ENCODE measurements at places on chromosomes 12 and 14.

GRCh38 chr12:108304633-108305032 lies 34.5 kb downstream of the CMKLR1 start:
- DNase-seq, result no peak

GRCh38 chr12:104136577-104136976 lies 1.4 kb downstream of the NFYB start:
- DNase-seq, result no peak

DNA sequence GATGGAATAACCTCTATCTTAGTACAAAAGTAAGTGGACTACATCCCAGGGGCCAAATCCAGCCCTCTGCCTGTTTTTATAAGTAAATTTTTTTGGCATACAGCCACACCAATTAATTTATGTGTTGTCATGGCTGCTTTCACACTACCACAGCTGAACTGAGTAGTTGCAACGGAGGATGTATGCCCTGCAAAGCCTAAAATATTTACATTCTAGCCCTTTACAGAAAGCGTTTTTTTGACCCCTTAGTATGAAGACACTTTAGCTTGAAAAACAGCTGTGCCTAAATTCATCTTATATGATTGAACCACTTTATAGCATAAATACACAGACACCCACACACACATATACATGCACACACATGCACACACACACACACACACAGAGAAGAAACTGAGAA lies 501.6 kb downstream of the EGLN3 start:
- no peak for DNase-seq

GRCh38 chr12:91196436-91196835 lies 13.8 kb upstream of the DCN start:
- DNase-seq, result no peak

GRCh38 chr12:16389594-16389993 lies 42.1 kb downstream of the MGST1 start:
- DNase-seq, result peak; percentile 46

DNA sequence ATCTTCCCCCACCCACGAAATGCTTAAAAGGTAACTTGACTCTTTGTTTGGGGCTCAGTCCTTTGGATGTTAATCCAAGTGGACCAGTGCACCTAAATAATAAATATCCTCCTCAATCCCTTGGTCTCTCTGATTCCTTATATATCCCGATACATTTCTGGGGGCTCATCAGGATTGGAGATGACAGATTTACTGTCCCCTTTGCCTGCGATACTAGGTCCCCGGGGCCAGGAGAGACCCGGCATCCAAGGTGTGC lies 26.3 kb downstream of the KLRK1 start:
- DNase-seq, result peak; percentile 76

DNA sequence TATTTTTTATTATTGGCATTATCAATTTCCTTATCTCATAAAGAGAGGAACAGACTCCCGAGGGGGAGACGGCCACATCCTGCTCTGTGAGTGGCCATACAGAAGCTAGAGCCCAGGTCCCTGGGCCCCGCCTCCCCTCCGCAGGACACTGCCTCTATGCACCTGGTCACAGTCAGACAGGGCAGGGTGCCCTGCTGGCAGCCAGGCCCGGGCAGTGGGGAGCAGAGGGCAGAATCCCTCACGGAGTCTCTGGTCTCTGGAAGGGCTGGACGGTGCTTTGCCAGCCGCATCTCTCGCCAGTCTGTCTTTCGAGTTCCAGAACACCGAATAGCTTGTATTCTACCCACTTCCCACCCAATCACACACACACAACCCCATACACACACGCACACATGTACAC lies 16.4 kb upstream of the CACNA2D4 start:
- DNase-seq, result no peak

- no peak for DNase-seq
Observed at GRCh38 chr12:31603546-31604009, 12.6 kb upstream of the DENND5B start.

GRCh38 chr12:68334132-68334531 lies 2.0 kb upstream of the MDM1 start:
- DNase-seq, result peak; percentile 55

Data from DMS53 (cell line).